ENCODE measurements at places on chromosomes 11 and 22.

DNA sequence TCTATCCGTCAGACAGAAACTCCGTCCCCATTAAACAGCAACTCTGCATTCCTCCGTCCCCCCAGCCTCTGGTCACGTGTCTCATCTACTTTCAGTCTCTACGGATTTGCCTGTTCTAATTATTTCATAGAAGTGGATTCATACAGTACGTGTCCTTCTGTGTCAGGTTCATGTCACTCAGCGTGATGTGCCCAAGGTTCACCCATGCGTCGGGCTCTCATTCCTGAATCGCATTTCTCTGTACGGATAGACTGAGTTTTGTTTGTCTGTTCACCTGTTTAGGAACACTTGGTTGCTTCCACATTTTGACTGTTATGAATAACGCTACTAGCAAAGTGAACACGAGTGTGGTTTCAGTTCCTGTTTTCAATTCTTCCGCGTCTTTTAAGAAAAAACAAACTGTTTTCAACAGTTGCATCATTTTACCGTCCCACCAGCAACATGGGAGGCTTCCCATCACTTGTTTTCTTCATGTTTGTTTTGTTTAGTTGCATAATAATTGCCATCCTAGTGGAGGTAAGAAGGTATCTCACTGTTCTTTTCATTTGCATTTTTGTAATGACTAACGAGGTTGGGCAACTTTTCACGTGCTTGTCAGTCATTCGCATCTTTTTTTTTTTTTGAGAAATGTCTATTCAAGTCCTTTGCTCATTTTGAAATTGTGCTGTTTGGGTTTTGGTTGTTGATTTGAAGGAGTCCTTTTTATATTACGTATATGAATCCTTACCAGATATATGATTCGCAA lies 8.9 kb upstream of the NLRP6 start:
- DNase-seq, result peak; percentile 97

GRCh38 chr11:25961539-25961938 lies 370.4 kb upstream of the ANO3 start:
- DNase-seq, result no peak

GRCh38 chr22:40920526-40920925 lies 30.7 kb upstream of the RBX1 start:
- no peak for DNase-seq

DNA sequence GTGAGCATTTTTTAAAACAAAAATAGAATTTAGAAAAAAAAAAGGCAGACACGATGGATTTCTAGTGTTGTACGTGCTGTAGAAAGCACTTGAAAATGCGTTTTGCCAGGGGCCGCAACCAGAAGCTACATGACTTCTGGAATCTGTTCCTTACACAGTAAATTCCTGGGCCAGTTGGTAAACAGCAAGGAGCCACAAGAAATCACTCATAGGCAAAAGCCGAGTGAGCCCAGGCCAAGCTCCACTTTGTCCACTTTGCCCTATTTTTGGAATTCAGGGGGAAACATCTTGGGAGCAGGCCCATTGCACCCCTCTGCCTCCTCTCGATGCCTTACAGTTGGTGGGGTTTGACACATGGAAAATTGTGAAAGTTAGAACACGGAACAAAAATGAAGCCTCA lies 4.1 kb upstream of the CELSR1 start:
- no peak for DNase-seq

GRCh38 chr22:20428496-20429253 lies 8.9 kb downstream of the SCARF2 start:
- DNase-seq, result no peak

- no peak for DNase-seq
Observed at GRCh38 chr22:49257551-49257961, 570.1 kb downstream of the BRD1 start.

- DNase-seq, result no peak
Observed at GRCh38 chr22:44351037-44351436, 38.3 kb upstream of the SHISAL1 start.

- no peak for DNase-seq
Observed at GRCh38 chr11:22539821-22540256, 85.8 kb downstream of the FANCF start.

- DNase-seq, result peak; percentile 60
Observed at GRCh38 chr11:6315811-6316425, 4.4 kb downstream of the CAVIN3 start.

DNA sequence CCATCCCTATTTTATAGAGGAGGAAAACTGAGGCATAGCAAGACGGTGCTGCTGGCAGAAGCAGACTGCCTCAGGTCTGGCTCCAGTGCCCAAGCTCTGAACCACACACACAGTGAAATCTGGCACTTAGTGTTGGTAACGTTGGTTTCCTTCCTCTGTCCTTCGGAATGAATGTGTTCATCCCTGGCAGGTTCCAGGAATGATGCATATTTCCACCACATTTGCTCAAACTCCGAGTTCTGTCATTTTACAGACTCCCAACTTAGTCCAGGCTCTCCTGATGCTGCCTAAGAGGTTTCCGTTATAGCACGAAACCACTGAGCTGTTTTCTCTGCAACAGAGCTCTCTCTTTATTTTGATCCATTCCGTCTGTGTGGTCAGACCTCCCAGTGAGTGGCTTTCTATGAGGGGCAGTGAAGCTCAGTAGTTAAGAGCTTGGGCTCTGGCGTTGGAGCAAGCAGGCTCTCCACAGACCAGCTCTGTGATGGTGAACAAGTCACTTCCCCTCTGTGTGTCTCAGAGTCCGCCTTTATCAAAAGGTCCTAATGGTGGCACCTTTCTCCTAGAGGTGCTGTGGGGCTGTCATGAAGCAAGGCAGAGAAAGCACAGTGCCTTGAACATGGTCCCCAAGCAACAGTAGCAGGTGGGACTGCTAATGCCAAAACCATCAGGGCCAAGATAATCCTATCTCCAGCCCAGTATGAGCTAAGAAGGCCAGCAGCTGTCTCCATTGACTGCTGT lies 200.3 kb downstream of the MYO18B start:
- no peak for DNase-seq

GRCh38 chr11:64358907-64359711 lies at the start of gene RPS6KA4:
Gene RPS6KA4, plus strand, starts transcription at chr11:64359162. Its CDS starts 74 bp downstream, at chr11:64359236.
- peak; percentile 69 for DNase-seq

DNA sequence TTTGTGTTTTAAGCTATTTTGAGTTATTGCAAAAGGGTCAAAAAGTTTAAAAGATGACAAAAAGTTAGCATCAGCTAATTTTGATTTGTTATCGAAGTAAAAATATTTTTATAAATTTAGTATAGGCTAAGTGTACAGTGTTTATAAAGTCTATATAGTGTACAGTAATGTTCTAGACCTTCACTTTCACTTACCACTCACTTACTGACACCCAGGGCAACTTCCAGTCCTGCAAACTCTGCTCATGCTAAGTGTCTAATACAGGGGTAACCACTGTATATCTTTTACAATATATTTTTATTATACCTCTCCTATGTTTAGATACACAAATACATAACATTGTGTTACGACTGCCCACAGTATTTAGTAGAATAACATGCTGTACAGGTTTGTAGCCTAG lies 59.7 kb downstream of the PDGFD start:
- no peak for DNase-seq

GRCh38 chr11:134645576-134645975 lies 233.5 kb upstream of the B3GAT1 start:
- DNase-seq, result no peak

- peak; percentile 14 for DNase-seq
Observed at GRCh38 chr11:85749287-85749834, 61.6 kb downstream of the SYTL2 start.
